ENCODE measurements at places on chromosomes 13 and 19. TPM values are rescaled to one million over a fixed set of nuclear protein-coding genes. Genes with fewer than 3 reads are reported as not detected.

CGB1 gene
- not detected for total RNA-seq

SUCLA2 gene
- total RNA-seq: 56.9 TPM

ZNF471 gene
- total RNA-seq: not detected

DNA sequence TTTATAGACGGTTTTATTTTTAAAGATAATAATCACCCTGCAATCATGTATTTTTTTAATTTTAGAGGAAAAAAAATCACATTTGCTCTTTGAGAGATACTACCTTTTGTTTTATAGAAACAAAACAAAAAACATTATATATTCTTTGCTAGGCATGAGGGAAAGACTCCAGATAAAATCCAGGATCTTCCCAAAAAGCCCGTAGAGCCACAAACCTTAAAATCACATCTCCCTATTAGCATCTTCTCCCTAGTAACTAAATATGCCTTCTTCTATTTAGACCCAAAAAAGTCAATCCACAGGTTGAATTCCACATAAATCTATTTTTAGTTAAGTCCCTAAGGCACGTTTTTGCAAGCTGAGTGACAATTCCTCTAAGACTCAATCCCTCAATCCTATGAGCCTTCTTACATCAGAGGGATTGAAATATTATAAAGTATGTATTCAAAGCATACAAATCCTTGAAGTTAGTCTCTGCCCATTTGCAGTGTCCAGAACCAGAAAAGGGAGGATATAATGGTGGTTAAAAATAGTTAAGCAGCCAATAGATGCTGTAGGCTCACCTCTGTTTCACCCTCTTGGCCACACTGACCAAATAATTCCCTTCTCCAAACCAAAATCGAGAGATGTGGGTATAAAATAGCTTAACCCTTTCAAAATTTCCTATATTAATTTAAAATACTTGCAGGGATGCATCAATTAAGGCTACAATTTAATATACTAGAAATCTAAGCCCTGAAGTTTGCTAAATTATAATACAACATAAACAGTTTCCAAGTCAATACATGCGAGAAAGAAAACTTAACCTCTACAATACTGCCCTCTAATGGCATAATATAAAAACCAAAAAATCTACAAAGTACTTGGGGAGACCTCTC, 64.0 kb downstream of the SERP2 start:
- no peak for DNase-seq

DNA sequence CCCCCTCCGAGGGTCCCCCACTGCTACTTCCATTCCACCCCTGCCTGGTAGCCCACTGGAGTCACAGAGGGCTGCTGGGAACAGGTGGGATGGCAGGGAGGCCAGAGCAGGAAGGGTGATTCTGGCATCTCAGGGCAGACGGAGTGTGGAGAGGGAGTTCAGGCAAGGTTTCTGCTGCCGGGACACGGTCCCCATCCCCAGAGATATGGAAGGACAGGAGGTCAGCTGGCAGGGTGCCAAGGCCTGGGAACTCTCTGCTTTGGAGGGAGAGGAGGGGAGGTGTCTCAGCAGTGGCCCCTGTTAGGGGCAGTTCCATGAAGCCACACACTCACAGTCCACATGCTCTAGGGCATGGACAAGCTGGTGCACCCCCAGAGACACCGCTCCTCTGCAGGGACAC, 68.1 kb downstream of the CHST8 start:
- no peak for DNase-seq

- DNase-seq: no peak
Observed at GRCh38 chr13:74316547-74316946, 182.3 kb upstream of the KLF12 start.

Data from progenitor cell of endocrine pancreas (in vitro differentiated cells).